CMK (cell line): ENCODE measurements at places on chromosomes 3 and 15.

DNA sequence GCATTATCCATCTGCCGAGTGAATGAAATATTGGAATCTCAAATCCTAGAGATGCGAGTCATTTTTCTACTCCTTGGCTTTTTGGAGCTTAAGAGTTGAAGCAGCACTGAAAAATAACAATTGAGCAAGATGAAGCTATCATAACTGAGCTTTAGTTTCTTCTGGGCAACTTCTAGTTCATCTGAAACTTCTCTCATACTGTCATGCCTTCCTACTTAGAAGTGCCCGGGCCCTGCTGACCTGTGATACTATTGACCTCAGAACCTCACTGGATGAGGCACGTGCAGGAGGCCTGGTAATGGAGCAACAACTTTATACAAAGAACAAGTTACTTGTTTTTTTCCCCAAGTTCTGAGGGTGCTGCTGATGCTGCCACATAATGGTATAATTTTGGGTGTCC, 48.5 kb upstream of the P3H2 start:
- no peak for DNase-seq

DNA sequence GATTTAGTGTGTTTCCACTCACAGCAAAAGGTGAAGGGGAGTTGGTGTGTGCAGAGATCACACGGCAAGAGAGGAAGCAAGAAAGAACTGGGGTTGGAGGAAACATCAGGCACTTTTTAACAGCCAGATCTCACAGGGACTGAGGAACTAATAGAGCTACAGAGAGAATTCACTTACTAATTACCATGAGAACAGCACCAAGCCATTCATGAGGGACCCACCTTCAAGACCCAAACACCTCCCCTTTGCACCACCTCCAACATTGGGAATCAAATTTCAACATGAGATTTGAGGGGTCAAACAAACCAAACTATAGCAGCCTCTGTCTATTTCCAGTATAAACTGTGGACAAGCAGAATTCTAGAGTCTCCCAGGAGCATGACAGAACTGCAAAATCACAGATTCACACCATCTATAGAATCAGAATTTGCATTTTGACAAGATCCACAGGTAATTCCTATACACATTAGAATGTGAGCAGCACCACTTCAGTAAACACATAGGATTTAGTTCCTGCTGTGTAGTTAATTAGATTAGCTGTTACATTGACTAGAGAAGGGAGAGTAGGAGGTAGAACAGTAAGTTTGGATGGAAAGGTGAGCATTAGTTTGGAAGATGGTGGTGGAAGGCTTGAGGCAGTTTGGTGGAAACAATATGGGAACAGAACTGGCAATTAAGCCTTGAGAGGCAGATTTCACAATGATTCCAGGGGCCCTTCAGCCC, 311.7 kb downstream of the NSUN3 start:
- no peak for DNase-seq

- DNase-seq = no peak
Measured at GRCh38 chr3:46907960-46908293, 30.4 kb downstream of the PTH1R start.

DNA sequence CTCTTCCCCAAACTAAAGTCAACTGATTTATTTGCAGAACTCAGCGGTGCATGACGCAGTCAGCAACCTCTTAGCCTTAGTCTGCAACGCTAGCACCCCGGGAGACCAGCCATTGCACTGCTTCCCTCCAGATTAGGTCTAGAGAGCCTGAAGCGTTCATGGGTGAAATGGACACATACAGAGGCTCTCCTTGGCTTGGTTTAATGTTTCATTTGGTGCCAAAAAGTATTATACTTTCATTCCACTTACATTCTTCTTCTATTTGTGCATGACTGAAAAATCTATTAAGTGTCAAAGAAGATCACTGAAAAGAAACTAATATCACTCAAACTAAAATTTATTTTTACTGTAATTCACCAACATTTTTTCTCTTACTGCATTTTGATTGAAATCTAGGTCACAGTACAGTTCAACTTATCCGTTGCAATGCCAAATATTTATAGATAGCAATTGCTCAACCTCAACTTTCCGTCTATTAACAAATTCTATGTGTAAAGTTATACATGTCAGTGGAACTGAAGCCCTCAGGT, 116.2 kb downstream of the ROBO1 start:
- DNase-seq = no peak

DNA sequence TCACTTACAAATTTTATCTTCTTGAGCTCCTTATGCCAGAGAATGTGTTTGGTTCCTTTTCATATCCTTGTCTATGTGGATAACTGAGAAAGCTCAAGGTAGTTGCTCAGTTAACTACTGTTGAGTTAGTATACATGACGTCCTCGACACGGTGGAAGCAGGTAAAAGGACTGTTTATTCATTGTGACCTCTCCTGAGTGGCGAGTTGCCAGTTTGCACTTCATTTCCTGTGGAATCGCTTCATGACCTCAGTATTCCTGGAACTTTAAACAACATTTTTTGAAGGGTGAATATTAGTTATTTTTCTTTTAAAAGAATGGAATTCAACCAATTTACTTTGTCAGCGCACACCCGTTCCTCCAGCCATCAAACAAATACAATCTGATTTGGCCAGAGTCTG, 1.2 kb upstream of the TPRG1 start:
- DNase-seq = no peak

DNA sequence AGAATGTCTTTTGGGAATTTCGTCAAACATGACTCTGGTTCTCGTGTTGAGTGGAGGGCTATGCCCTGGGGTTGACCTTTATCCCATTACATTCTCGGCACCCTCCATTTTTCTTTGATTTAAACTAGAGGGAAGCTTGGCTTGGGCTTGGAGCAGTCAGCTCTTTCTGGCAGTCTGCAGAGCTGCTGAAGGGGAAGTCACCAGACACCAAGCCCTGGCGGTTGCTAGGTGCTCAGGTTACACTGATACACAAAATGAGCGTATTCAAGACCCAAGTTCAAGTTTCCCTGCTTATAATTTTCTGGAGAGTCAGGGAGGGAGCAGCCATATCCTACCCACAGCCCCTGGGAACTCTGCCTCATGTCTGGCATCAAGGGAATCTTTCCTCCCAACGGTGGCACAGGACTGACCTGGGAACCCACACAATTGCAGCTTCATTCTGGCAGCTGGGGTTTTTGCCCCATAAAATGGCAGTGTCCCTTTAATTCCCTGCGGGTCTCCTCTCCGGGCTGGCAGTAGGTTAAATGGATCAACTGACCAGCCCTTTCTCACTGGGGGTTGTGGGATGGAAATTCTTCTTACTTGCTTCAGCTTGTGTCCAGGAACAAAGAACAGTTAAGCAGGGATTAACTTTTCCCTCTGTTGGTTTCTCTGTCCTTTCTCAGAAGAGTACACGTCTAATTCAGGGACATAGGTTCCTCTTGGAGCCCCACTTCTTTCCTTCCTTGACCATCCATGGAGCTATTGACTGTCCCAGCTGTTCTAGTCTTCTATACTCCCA, 110.0 kb upstream of the DLG1 start:
- no peak for DNase-seq

- no peak for DNase-seq
Measured at GRCh38 chr15:52709187-52709981, 30.2 kb upstream of the ATOSA start.
